Type B pancreatic cell (in vitro differentiated cells): ENCODE measurements at places on chromosomes 16 and 17. TPM values are rescaled to one million over a fixed set of nuclear protein-coding genes. Genes with fewer than 3 reads are reported as not detected.

- no peak for DNase-seq
These were observed 4.0 kb downstream of the BECN1 start for GRCh38 chr17:42819939-42820535.

- peak; percentile 53 for DNase-seq
These were observed 659 bp downstream of the RPH3AL start for GRCh38 chr17:351875-352420.

GRCh38 chr17:78473951-78474613 is 95.6 kb downstream of the PGS1 start:
- no peak for DNase-seq

- DNase-seq, result no peak
These were observed 7.6 kb upstream of the ALOX15B start for GRCh38 chr17:8031261-8031661.

DNA sequence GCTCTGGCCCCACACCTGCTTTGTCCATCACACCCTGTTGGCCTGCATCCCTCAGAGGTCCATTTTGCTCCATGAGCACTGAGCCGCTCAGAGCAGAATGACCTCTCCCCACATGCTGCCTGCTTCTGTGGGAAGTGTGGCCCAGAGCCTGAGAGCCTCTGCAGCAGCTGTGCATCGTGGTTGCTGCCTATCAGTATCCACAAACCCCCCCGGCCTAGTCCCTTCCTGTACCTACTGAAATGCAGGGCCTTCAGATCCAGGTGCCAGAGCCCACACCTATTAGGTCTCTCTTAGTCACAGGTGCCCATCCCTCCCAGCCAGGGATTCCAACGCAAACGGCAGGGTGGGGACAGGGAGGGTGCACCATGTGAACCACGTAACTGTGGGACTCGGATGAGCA is 16.6 kb upstream of the TRPV3 start:
- DNase-seq, result no peak

- DNase-seq, result no peak
These were observed 94.5 kb downstream of the MARF1 start for GRCh38 chr16:15548482-15548891.

The HEXIM2 gene
- 5.3 and 11.5 TPM in 2 replicates for total RNA-seq

DNA sequence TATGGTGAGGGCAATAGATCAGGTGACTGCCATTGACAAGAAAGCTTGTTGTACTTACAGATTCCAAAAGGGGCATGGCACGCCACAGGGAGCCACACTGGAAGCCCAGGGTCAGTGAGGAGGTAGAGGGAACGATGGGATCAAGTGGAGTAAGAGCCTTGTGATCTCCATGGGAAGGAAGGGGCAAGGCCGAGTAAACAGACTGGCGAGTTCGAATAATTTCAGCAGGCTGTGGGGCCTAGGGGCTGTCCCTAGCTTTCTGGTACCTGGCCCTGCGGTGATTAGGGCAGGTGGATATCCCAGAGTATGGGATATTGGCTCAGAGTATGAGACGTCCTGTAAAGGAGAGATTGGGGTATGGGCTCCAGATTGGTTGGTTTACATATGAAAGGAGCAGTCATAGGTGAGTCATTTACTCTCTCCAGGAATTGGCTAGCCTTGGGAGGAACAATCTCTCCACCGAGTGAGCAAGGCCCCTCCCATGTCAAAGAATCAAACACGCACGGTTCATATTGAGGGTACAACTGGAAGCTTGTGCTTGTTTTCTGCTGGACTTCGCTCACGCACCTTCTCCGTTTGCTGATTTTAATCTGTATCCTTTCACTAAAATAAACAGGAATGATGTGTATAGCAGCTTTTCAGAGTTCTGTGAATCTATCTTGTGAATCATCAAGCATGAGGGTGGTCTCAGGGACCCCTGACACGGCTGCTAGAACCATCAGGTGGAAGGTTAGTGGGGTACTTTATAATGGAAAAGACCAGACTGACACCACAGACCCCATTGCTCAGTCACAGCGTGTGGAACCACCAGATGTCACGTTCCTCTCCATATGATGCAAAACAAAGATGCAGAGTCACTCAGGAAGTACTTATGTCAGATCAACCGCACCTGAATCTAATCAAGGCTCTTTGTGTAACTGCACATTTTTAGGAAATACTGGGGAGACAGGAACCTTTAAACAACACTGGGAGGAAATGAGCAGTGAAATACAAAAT is 27.9 kb downstream of the GABARAPL2 start:
- no peak for DNase-seq

DNA sequence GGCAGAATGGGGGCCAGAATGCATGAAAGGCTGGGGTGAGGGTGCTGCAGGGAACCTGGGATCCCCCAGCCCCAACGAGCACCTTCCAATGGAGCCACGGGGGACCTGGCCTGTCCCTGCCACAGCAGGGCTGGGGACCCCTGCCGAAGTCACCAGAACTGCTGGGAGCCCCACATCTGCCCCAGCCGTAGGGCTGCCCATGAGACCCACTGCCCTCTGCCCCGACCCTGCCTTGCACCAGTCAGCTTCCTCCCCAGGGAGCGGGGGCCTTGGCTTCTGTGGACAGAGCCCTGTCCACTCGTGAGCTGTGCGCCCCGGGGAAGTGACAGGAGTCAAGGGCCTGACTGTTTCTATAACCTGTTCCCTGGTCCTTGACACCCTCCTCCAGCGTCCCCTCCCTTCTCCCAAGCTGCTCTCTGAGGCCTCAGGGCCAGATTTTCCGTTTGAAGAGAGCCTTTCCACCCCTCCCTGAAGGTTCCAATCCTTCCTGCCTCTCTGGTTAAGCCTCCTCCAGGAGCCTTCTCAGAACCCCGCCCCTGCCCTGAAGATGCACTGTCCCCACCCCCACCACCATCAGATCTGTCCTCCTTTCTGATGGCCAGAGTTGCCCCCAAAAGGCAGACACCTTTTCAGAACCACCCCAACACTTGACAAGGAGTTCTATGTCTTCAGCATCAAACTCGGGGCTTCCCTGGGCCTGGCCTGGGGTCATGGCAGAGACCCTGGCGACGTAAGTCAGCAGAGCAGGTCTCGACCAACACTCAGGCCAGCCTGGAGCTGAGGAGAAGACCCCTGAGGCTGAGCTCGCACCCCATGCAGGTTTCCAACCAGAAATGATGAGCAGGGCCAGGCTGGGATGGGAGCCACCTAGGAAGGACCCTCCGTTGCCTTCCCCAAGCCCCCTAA is 10.7 kb upstream of the PRR29 start:
- DNase-seq, result no peak

- no peak for DNase-seq
These were observed 1.5 kb downstream of the GAS7 start for GRCh38 chr17:10196941-10197340.

- DNase-seq, result no peak
These were observed 82.3 kb downstream of the RPA1 start for GRCh38 chr17:1912146-1912545.

The TBC1D10B gene
- 46.8 and 50.0 TPM in 2 replicates for total RNA-seq

DNA sequence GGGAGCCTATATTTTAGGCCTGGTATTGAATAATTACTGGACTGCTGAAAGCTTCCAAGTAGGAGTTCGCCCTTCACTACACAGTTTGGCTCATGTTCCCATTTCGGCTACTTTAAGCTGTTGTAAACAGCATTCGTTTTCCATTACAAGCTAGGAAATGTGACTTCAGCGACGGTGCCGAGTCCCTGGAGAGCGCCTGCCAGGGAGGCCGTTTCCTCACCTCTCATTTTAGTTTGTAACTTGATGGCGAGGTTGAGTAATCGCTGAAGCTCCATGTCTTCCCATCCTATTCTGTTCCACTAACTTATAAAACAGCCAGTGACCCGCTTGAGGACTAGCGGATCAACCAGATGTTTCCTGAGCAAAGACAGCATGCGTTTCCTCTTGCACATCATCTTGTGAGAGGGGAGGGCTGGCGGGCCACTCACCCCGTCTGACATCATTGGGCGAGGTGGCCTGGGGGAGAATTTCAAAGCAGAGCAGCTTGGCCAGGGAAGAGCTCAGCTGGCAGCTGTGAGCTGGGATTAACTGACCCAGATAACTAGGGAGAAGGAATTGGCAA is 32.9 kb downstream of the PCTP start:
- DNase-seq, result no peak

DNA sequence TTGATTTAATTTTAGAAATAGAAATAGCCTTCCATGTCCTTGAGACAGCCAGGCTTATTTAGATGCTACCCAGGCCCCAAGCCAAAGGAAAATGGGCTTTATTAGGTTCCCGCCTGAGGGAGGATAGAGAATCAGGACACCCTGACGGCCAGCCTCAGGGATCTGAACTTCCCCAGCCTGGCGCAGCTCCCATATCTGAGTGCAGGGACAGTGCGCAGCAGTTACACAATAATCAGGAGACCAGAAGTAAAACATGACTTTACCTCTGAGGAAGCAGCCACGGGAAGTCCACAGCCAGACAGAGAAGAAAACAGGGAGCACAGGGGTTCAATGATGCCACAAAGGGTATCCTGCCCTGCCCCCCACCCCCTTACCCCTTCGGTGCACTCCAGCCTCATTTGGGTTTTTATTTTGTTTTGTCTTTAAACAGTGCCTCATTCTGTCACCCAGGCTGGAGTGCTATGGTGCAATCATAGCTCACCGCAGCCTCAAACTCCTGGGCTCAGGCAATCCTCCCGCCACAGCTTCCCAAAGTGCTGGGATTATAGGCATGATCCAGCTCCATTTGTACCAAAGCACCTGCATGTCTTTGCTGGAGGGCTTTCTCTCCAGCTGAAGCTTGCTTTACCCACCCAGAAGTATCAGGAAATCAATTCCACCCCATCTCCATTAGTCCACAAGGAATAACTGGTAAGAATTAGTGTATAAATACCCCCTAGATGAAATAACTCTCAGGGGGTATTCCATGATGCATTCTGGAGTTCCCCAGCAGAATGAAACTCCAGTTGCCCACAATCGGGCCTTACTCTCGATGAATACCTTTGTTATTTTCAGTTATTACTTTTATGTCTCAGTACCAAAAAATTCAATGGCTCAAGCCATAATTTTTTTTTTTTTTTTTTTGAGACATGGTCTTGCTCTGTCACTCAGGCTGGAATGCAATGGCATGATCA is 21.9 kb downstream of the ORC6 start:
- no peak for DNase-seq

- no peak for DNase-seq
These were observed 13.2 kb downstream of the DYNLRB2 start for GRCh38 chr16:80554033-80554432.

The OR3A3 gene
- not detected in 2 replicates for total RNA-seq

- DNase-seq, result no peak
These were observed 187.0 kb downstream of the ZFHX3 start for GRCh38 chr16:72860726-72861562.

The PYY gene
- total RNA-seq, result 2.3 and 3.5 TPM in 2 replicates

GRCh38 chr16:3171181-3171854 is 16.7 kb upstream of the OR1F1 start:
- no peak for DNase-seq

- no peak for DNase-seq
These were observed 850 bp upstream of the PNMT start for GRCh38 chr17:39667262-39667944.

DNA sequence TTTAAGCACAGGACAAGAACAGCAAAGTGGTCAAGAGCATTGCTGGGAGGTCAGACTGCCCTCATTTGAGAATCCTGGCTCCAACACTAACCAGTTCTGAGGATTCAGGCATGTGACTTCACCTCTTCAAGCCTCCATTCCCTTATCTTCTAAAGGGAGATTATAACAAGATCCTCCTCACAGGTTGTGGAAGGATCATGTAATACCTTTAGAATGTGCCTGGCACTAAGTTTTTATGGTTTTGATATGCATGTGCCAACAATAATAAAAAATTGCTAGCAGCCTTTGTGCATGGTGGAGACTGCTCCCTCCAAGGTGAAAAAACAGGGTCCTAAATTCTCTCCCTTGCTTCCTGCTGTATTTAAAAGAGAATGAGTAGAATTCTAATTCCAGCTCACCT is 36.0 kb upstream of the ADAMTS18 start:
- DNase-seq, result no peak

DNA sequence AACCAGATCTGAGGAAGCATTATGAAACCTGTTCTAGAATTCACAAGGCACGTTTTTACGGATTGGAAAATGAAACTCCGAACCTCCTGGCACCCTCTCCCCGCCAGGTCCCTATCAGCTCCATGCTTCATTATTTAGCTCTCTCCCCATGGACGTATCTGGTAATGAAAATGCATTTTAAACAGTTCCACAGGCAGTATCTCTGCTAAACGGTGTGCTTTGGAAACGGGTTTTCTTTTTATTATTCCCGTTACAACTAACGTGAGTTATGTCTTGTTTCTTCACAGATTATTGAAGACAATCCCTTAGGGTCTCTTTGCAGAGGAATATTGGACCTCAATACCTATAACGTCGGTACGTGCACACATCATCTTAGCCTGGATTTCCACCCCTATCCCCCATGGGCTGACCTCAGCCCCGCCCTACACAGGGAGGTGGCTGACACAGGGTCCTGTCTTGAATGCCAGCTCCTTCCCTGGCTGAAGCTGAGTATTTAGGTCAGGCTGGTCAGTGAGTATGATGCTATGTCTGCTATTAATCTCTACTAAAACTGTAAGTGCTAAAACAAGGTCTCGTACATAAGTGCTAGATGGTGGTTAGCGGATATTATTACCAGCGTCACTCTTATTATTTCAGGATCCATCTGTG is 82.9 kb downstream of the SDR42E1 start:
- no peak for DNase-seq

DNA sequence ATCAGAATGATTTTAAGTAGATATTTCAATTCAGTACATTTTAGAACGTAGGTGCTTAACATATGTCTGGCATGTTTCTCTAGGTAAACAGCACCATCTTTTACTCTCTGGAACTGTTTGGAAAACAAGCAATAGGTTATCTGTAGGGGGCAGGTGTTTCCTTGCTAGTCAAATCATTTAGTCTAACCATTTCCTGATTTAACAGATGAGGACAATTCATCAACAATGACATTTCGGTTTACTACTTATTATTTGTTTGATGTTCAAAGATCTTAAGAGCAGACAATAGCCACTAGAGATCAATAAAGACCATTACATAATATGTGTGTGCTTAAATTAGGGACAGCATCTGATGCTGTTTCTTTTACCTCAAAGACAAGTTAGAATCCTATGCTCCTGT is 173.1 kb downstream of the CEP112 start:
- no peak for DNase-seq

GRCh38 chr16:80230328-80231120 is 310.3 kb upstream of the DYNLRB2 start:
- no peak for DNase-seq

- DNase-seq, result no peak
These were observed 25.8 kb downstream of the ZNRF1 start for GRCh38 chr16:75024594-75024993.

The PYDC1 gene
- not detected in 2 replicates for total RNA-seq

The MEIOB gene
- not detected in 2 replicates for total RNA-seq

The TBC1D28 gene
- total RNA-seq, result not detected in 2 replicates

The TANGO6 gene
- total RNA-seq, result 5.0 and 13.0 TPM in 2 replicates
